NCI-H69 (cell line): ENCODE measurements at places on chromosomes 5 and 9.

DNA sequence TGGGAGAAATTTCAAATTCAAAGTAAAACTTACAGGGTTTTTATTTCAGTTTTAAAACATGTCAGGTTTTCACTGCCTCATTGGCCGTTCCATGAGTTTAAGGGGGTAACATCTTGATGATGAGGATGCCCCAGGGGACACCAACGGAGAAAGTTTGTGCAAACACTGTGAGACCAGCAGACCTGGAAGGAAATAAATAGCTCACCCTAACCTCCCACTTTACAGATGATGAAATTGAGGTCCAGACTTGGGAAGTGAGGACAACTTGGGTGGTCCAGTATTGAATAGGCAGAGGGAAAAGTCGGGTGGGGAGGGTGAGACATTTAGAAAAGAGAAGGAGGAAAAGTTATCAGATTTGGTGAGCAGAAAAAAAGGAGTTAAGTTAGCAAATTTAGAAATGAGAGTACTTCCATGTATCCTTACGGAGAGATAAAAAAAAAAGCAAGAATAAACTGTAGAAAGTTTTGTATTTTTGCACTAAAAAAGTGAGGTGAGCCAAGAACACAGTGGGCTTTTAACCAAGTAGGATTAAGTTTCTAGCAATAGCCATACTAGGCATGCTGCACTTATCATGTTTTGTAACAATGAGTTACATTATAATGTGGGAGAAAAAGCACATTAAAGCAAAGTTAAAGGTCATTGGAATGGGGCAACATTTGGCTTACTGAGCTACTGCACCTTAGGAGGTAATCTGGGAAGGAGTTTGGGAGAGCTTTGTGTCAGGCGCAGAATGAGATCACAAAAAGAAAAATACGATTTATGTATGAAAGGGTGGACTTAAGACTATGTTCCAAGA is 125.1 kb downstream of the GAS1 start:
- DNase-seq: no peak

DNA sequence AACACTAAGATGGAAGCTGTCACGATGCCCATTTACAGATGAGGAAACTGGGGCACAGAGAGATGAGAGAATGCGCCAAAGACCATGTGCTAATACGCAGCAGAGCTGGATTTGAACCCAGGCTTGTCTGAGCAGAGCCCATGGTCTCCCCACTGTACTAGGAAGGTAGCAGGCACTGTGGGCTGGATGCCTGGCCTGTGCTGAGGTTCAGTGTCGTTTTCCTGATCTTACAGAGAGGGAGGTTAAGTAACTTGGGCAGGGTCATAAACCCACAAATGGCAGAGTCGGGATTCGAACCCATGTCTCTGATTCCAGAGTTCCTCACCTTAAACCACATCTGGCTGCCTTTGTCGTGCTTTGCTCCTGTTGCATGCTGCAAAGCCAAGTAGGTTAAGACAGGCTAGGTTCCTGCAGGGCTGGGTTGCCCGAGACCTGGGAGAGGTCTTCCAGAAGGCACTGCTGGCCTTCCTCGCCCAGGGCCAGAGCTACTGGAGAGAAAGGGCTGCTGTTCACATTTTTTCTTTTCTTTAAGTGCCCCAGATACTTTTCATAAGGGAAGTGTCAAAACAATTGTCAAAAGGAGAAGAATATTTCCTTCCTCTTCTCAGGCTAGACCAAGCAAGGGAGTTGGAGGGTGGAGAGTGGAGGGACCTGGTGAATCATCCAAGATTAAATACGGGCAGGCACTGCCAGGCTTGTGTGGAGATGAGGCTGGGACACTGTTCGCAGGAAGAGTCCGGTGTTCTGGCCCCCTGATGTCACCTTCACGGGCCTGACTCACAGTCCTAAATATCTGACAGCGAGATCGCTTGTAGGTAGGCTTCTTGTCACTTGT is 3.2 kb downstream of the NEK6 start:
- peak; percentile 20 for DNase-seq

GRCh38 chr9:125700791-125701190 is 6.2 kb downstream of the MAPKAP1 start:
- peak; percentile 21 for DNase-seq

- DNase-seq: peak; percentile 12
Measured at GRCh38 chr5:157562111-157562581, 13.4 kb downstream of the ADAM19 start.

GRCh38 chr9:116674210-116674980 is 12.7 kb upstream of the TRIM32 start:
- no peak for DNase-seq

DNA sequence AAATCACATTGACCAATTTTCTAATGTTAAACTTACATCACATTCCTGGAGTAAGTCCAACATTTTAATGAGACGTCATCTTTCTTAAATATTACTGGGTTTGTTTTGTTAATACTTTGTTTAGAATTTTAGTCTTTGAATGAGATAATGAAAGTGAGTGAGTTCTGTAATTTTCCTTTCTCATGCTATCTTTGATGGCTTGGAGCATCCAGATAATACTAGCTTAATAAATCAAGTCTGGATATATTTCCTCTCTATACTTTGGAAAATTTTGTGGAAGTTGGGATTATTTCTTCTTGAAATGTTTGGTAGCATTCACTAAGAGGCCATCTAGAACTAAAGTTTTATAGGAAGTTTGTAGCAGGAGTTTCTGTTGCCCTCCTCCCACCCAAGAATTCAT is 90.8 kb upstream of the IL7R start:
- DNase-seq: no peak

- no peak for DNase-seq
Measured at GRCh38 chr5:95741458-95741857, 10.3 kb downstream of the RHOBTB3 start.

DNA sequence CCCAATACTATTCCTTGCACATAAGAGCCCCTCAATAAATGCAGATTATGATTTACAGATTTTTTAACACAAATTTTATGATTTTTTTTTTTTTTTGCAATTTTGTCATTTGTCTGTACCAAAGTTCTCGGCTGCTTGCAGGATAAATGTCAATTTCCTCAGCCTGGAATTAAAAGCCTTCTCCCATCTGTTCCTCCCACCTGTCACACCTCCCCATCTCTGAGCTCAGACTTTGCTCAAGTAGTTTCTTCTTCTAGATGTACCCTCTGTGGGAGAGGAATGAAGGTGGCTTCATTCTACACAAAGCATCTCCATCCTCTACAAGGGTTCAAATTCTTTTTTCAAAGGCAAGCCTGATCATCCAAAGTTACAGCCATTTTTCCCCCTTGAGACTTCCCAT is 153.7 kb upstream of the GRAMD2B start:
- peak; percentile 60 for DNase-seq

- no peak for DNase-seq
Measured at GRCh38 chr5:115575167-115576070, 26.9 kb downstream of the TICAM2 start.

GRCh38 chr5:82050955-82051354 is 79.1 kb downstream of the ATG10 start:
- DNase-seq: no peak

- DNase-seq: no peak
Measured at GRCh38 chr5:41408676-41409443, 101.5 kb downstream of the PLCXD3 start.

- DNase-seq: no peak
Measured at GRCh38 chr5:106086352-106086751, 1584.4 kb downstream of the EFNA5 start.

- DNase-seq: no peak
Measured at GRCh38 chr5:40606077-40606765, 73.5 kb upstream of the PTGER4 start.

DNA sequence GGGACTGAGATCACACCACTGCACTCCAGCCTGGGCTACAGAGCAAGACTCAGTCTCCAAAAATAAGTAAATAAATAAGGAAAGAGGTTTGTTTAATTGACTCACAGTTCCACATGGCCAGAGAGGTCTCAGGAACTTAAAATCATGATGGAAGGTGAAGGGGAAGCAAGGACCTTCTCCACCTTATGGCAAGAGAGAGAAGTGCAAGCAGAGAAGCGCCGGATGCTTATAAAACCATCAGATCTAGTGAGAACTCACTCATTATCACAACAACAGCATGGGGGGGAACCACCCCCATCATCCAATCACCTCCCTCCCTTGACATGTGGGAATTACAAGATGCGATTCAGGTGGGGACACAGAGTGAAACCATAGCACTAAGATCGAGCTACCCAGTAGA is 22.8 kb upstream of the RGMB start:
- peak; percentile 58 for DNase-seq

GRCh38 chr9:112971415-112971814 is 40.6 kb downstream of the ZNF883 start:
- peak; percentile 48 for DNase-seq

- DNase-seq: no peak
Measured at GRCh38 chr9:108663422-108663821, 192.4 kb downstream of the ACTL7B start.

DNA sequence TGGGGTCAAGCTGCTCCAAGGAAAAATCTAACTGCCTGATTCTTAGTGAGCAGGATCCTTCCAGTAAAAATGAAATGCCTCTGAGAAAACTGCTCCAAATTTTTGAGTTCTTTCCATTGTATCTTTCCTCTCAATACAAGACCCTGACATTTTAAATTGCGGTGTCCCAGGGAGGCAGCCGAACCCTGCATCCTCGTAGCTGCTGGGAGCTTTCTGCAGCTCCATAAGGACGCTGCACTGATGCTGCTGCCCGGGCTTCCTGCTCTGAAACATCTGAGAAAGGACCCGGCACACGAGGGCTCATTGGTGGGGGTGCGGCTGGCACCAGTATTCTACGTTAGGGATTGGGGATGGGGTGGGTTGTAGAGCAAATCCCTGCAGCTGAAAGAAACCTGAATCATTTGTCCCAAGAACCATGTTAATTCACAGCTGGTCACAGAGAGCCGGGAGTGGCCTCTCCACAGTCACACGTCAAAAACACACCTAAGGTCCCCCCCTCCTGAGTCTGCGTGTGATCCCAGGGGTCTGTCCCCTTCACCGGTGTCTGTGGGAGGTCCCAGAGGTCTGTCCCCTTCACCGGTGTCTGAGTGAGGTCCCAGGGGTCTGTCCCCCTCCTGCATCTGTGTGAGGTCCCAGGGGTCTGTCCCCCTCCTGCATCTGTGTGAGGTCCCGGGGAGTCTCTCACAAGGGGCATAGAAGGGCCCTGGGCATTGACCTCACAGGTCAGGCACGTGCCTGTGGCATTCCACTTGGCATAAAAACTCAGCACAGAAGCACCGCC is 63.4 kb upstream of the ZNF354B start:
- no peak for DNase-seq

GRCh38 chr5:132838516-132839282 is 8.3 kb upstream of the SHROOM1 start:
- no peak for DNase-seq

DNA sequence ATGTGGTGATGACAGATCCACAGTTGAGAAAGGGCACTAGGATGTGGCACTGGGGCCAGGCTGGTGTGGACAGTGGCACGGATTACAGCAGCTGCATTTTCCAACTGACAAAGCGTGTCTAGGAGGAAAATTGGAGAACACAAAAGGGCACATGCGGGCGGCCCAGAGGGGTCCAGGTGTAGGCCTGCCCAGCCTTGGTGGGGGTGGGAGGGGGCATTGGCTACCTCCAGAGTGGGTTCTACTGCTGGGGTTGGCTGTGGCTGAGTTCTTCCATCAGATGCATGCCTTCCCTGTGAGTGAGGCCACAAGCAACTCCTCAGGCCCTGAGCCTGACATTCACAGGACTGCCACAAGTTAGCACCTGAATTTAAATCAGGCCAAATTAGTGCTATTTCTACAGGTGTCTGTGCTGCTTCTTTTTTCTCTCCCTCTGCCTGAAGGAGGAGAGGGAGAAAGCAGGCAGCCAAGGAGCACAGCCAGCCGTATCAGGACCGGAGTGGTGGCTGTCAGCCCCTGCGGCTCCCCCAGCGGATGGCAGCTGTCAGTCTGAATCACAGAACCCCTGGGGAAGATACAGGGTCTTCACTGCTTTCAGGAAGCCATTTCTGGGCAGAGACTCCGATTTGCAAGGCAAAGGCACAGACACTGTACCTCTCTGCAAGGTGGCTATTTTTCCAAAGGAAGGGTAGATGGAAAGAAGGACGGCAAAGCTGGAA is 464.2 kb downstream of the SPOCK1 start:
- no peak for DNase-seq

GRCh38 chr9:16205455-16205854 is 652.6 kb downstream of the CCDC171 start:
- DNase-seq: no peak

- no peak for DNase-seq
Measured at GRCh38 chr9:72313507-72313906, 51.5 kb downstream of the ZFAND5 start.

- DNase-seq: peak; percentile 14
Measured at GRCh38 chr5:111934511-111934910, 177.5 kb upstream of the NREP start.

- no peak for DNase-seq
Measured at GRCh38 chr9:95459851-95460517, 56.8 kb downstream of the PTCH1 start.

GRCh38 chr5:32489791-32490562 is 45.4 kb upstream of the ZFR start:
- peak; percentile 98 for DNase-seq

GRCh38 chr9:80906728-80907127 is 782.6 kb downstream of the TLE1 start:
- no peak for DNase-seq

DNA sequence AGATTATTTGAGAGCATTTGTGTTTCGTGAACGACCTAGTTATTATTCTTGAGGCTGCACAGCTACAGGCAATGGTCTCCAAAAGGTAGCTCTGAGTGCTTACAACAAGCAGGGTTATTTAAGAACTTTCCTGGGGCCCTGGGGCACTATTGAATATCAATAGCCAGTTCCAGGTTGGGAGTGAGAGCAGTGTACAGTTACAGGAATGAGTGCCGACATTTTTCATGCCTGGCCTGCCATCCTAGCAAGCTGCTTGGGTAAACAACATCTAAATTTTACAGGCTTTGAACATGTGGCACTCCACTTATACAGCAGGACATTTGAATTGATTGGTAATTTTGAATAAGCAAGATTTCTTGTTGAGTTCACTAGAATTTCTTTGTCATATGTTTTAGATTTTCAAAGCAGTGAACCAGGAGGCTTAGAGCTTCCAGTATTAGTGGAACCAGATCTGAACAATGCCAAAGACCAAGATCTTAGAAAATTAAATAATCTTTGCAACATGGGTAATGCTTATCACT is 171.9 kb upstream of the GDNF start:
- DNase-seq: peak; percentile 20

DNA sequence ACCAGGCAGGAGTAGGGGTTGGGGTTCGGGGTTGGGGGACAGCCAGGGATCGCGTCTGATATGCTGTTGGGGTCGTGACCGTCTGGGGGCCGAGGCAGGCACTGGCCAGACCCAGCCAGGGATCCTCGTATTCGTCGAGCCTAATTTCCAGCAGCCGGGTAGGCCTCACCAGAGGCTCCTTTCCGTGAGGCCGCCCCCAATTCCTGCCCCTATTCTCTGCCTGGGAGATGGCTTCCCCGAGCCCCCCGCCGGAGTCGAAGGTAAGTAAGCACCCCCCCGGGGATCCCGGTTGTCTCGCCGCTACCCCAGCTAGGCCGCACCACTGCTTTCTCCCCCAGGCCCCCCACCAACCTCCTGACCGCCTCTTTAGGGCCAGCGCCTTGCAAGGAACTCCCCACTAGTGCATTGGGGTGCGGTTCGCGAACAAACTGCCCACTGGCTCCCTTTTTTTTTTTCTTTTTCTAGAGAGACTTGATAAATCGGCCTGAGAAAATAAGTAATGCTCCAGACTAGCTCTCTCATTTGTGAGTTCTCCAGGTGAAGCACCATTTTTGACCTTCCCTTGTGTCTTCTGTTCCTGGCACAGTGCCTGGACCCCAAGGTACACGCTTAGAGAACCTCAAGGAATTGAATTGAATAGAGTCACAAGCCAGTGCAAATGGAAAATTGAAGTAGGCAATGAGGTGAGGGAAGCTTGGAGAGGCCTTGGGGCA is 435 bp downstream of the ZNF189 start:
- peak; percentile 75 for DNase-seq
